Stimulated activated CD4-positive, alpha-beta T cell treated with anti-CD3 and anti-CD28 coated beads, Interleukin-15, amount 100 ng/mL, for 48 hours (primary cell): ENCODE measurements at places on chromosomes 7 and 10.

- DNase-seq: no peak
Observed at GRCh38 chr7:87287738-87288341, 57.6 kb upstream of the CROT start.

GRCh38 chr10:128000471-128001362 lies 93.8 kb downstream of the PTPRE start:
- no peak for DNase-seq

GRCh38 chr10:117673230-117674010 lies 130.9 kb downstream of the EMX2 start:
- no peak for DNase-seq

GRCh38 chr7:80014511-80014910 lies 120.1 kb upstream of the GNAI1 start:
- no peak for DNase-seq

DNA sequence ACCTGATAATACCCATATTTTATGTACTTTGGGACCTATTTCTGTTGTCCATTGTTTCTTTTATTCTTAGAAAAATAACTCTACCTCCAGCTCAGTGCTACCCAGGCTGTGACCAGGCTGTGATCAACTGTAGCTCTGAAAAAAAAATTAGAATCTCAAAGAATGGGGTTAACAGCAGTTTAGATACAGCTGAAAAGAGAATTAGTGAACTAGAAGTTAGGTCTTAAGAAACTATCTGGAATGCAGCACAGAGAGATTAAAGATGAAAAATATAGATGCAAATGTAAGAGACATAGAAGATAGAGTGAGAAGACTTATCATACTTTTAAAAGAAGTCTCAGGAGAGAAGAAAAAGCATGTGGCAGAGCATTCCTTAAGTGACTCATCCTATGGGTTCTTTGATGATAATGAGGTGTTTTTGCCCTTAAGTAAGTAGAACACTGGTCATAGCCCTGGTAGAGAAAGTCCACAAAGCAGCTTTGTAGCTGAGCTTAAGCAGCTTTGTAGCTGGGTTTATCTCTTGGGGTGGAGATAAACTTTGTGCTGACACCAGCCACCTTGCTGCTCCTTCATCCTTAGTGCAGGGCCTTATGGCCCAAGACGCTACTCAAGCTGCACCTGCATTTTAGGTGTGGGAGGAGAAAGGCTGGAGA lies 27.3 kb upstream of the SFRP5 start:
- no peak for DNase-seq

DNA sequence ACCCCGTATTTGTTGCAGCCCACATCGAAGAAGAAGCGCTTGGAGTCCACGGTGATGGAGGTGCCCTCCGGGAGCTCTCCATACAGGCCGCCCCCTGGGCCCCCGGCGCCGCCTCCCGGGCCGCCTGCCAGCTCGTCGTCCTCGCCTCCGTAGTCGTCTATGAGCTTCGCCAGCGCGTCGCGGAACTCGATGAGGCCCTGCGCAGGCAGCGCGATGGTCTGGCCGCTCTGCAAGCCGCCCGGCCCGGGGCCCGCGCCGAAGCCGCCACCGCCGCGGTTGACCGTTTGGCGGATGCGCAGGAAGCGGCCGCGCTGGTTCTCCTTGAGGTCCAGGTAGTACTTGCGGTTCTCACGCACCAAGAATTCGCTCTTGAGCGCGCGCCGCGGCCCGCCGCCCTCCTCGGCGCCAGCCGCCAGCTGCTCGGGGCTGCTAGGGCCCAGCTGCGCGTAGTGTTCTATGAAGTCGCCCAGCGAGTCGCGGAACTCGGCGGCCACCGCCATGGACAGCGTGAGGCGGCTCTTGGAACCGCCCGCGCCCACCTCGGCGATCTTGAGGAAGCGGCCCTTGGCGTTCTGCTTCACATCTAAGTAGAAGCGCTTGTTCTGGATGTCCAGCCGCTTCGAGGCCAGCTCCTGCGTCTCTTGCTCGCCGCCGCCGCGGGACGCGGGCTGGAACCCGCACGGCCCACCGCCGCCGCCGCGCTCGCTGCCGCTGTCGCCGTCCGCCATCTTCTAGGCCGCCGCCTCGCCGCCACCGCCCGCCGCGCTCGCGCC lies 523 bp downstream of the PURB start:
- DNase-seq: peak; percentile 27

- no peak for DNase-seq
Observed at GRCh38 chr10:112983444-112984056, 33.5 kb downstream of the TCF7L2 start.

- DNase-seq: peak; percentile 67
Observed at GRCh38 chr7:3065724-3066143, 22.1 kb upstream of the CARD11 start.

DNA sequence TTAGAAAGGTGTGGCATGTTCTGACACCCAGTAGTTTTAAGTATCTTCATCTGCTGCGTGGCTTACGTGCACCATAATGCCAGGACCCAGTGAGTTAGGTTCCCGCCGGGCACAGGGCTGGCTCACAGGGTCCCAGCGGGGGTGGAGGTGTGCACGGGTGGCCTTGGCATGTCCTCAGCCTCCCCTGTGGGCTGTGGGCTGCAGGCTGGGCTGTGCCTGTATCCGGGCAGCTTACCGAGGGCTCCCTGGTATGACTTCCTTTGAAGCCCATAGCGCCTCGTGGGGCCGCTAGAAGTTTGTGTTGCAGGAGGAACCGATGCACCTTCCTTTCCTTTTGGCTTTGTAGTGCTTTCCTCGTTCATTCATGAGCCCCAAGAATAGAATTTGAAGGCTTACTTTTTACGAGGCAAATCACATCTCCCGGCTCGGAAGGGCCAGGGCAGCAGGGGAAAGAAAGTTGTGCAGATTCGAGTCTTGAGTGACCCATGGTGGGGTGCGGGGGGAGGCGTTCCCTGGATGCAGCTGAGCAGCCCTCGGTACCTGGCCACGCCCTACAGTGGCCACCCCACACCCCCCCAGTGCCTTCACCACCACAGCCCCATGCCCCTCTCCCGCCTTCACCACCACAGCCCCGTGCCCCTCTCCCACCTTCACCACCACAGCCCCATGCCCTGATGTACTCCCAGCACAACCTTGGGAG lies 113.2 kb downstream of the WDR37 start:
- DNase-seq: no peak

DNA sequence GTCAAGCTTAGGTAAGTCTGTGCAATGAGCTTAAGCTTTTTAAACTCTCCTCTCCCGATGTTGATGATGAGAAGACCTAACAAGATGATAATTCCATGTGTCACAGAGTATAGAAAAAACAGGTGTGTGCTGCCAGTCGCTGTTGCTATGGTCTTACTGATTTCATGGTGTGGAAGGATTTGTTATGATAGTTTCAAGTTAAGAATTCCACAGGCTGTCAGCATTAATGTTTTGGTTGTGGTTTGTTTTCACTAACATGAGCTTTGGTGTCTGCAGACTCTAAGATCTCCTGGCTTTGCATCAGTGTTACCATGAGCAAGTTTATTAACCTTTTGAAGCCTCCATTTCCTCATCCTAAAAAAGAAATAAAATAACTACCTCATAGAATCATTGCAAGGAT lies 123.7 kb downstream of the NSUN6 start:
- no peak for DNase-seq

DNA sequence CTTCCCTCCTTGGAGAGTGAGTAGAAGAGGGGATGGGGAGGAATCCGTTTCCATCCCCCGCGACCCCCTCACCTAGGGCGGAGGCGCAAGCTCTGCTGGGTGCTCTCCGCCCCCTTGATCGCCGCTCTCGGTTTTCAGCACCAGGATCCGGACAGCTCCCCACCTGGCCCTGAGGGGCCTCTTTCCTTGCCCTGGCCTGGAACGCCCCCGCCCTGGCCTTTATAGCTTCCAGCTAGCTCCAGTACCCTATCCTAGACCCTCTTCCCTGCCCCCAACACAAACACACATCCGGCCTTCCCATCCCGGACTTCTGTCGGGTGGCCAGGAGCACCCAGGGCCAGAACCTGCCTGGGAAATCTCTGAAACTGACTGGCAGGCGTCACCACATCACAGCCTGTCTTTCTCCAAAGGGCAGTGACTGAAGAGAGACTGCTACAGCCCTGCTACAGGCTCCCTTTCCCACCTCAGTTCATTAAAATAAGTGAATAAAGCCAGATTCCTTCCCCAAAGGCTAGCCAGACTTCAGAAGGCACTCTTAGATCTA lies 72.3 kb upstream of the LEP start:
- DNase-seq: no peak

DNA sequence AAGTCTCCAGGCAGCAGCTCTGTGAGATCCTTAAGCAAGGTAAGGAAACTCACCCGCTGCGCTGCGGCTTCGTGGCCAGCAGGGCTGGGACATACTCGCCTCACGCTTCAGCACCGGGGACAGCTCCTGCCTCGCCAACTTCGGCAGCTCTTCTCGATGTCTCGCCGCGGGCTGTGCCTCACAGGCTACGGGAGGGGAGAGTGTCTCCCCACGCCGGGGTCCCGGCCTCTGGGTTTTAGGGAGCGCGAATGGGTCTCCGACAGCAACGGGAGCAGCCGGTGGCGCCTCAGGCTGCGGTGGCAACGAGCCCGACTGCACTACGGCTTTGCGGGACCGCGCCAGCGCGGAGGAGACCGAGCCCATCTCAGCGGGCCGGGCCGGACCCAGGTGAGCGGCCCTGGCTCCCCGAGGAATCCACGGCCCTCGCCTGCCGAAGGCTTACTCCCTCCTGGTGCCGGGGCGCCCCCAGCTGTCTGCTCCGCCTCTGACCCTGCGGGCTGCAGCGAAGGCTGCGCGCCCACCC lies 62.4 kb downstream of the LSM5 start:
- peak; percentile 52 for DNase-seq

- peak; percentile 4 for DNase-seq
Observed at GRCh38 chr7:98251231-98251600, 816 bp downstream of the TECPR1 start.

DNA sequence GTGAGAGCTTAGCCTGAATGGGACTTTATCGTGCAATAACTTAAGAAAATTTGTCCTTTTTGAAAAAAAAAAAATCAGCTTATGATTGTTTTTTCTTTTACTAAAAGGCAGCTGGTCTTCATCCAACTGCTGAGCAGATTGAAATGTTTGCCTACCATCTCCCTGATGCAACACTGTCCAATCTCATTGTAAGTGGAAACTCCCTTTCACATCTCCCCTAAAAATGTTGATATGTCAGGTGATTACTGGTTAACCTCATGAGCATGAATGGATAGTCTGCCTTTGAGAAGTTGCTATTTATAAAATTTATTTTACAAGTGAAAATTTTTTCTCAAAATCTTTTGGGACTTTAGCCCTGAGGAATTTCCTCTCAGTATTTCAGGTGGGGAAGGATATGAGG lies 17.8 kb upstream of the HKDC1 start:
- no peak for DNase-seq

- no peak for DNase-seq
Observed at GRCh38 chr7:116543664-116544063, 18.8 kb downstream of the CAV1 start.

GRCh38 chr7:111853201-111853990 lies 291.1 kb upstream of the IMMP2L start:
- DNase-seq: no peak

GRCh38 chr10:80599424-80599847 lies 61.7 kb downstream of the SH2D4B start:
- peak; percentile 32 for DNase-seq

DNA sequence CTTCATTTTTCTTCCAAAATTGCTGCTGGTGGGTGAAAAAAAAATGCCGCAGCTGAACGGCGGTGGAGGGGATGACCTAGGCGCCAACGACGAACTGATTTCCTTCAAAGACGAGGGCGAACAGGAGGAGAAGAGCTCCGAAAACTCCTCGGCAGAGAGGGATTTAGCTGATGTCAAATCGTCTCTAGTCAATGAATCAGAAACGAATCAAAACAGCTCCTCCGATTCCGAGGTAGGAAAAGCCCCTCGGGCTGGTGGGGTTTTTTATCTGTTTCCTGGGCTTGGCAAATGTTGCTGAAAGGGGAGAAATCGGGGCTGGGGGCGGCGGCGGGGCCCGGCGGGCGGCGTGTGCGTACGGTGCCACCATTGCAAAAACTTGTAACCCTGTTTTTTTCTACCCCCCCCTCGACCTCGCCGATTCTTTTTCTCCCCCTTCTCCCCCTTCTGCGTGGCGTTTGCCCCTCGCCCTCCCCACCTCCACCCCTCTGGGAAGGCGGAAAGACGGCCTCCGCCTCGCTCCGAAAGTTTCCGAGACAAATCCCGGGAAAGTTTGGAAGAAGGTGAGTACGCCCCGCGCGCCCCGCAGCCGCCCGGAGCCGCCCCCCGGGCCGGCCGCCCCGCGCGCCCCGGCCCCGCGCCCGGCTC lies 789 bp downstream of the TCF7L2 start:
- no peak for DNase-seq

- DNase-seq: no peak
Observed at GRCh38 chr10:112895292-112895691, 54.8 kb upstream of the TCF7L2 start.

GRCh38 chr10:95321554-95322301 lies 30.9 kb upstream of the PDLIM1 start:
- no peak for DNase-seq

GRCh38 chr7:16484453-16485158 lies 19.1 kb upstream of the SOSTDC1 start:
- DNase-seq: no peak

- DNase-seq: no peak
Observed at GRCh38 chr10:102537948-102538347, 34.2 kb downstream of the SUFU start.

DNA sequence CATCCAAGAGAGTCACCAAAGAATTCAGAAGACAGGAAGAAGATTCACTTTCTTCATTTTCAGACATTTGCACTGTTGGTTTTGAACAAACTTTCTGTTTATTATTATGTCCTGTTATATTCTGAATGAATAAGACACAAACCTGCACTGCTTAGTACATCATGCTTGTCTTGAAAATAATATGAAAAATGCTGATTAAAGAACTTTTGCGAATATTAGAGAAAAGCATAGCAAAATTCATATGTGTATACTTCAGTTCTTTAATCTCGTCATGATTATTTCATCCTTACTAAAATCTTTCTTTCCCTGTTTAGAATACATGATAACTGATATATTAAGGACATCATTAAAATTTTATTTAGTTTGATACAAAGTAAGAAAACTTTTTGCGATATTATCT lies 504.1 kb downstream of the POM121L12 start:
- no peak for DNase-seq

- DNase-seq: no peak
Observed at GRCh38 chr10:13862546-13863233, 275.9 kb downstream of the PRPF18 start.

DNA sequence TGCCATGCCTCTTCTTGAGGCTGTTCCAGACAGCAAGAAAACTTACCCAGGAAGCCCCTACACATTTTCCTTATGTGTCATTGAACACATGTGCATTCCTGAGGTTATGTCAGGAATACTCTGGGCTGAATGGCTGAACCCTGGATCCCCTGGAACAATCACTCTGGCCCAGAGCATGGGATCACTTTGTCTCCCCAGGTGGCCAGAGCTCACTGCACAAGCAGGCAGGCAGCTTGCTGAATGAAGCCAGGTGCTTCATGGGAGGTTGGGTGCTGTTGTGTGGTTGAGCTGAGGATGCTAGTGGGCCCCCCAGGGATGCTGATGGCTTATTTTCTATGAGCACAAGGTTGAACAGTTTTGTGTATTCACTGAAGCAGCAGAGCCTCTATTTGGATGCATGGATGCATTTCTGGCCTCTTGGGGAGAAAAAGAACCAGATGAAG lies 54.7 kb upstream of the NPTX2 start:
- DNase-seq: no peak
